GM12892 (cell line): ENCODE measurements at places on chromosomes 6 and 20.

GRCh38 chr6:111759331-111759835 is 113.9 kb downstream of the FYN start:
- DNase-seq: no peak

DNA sequence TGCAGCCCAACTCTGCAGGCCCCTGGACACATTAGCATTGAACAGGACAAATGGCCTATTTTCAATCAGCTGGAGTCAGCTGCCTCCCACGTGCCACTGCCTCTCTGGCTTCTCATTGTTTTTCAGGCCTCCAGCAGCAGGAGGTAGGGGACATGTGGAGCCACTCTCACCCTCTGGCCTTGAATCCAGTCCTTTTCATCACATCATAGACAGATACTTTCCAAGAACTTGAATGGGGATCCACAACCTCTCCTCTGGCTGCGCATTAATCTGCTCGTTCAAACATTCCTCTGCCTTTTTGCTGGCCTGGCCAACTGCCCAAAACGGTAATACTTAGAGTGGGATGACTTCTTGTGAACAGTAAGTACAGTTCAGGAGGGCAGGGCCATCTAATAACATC is 592.3 kb downstream of the PKHD1 start:
- no peak for DNase-seq

DNA sequence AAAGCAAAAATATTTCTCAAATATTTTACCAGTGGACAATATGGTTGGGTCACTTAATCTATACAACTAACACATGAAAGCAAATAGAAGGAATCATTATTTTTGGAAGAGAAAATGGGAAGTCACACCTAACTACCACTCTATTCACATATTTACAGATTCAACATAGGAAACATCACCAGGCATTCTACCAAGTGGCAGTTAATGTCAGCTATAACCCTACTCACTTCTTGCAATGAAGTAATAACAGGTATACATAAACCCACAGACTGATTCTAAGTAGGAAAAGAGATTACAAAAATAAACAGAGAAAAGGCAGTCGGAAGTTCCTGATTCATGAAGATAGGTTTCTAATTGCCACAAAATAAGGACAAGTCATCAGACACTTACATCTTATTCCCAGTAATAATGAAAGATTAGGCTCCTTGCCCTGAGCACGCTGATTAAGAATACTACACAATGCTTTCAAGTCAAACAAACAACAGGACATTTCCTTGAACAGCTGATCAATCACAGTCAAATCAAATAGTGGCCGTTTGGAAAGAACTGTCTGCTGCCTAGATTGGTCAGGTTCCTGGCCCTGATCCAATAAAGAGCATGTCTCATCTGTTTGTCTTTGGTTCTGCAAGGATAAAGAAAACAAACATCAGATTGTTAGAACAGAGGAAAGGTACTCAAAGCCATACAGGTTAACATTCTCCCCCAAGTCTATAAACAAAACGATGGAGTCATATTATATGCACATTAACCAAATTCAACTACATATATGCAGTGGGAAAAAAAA is 79.2 kb upstream of the PLN start:
- DNase-seq: no peak

DNA sequence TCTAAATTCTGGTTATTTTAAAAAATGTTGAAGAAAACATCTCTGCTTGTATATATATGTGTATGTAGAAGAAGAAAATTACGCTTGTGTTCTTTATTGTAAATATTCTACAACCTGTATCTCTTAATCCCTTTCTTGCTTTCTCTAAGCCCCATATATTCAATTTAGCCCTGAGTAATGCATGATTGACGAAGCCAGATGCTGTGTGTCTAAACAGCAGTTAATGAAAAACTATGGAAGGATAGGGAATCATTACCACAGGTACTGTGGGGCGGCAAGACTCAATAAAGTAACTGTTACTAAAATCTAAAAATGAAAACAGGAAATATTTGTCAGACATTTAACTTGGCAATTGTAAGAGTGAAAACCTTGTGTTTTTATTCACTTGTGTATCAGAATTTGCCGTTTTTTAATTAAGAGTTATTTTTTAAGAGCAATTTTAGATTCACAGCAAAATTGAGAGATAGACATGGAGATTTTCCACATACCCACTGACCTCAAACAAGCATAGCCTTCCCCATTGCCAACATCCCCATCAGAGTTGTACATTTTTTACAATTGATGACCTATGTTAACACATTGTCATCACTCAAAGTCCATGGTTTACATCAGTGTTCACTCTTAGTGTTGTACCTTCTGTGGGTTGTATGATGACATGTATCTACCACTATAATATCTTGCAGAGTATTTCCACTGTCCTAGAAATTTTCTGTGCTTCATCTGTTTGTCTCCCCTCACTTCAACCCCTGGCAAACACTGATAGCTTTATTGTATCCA is 76.7 kb downstream of the BCKDHB start:
- DNase-seq: no peak

DNA sequence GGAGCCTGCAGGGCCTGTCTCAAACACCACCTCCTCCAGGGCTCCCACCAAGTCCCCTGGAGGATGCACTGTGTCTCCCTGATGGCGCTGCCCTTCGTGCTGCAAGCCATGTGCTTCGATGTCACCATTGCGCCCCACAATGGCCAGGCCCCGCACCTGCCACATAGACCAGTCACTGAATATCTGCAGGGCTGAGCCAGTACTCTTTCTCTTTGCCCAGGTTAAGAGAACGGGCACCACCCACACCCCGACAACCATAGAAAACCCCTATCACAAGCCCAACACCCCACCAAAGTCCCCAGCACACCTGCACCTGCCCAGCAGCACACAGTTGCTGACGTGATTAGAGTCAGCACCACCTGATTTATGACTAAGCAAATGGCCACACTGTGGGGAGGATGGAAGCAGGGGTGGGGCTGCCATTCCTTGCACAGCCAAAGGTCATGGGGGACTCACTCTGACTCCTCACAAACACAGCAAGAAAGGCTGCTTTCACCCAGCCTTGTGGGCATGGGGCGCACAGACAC is 104.3 kb downstream of the SLC23A2 start:
- peak; percentile 17 for DNase-seq

GRCh38 chr20:13278812-13279570 is 57.9 kb downstream of the ISM1 start:
- DNase-seq: no peak

DNA sequence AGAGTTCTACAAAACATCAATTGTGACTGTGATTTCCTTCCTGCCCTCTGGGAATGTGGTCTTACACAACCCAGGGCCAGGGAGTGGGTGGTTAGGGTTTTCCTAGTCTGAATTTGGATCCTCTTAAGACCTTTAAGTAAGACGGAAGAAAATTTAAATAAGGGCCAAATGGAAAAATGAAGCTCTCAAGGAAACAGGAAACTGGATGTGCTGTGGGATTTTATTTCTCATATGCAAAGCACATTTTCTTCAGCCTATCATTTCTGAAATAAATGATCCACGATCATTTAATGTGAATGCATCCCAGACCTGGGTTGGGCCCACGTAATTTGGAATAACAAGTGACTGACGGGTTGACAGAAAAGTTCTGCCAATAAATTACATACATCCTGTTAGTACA is 243.6 kb downstream of the CLIC5 start:
- DNase-seq: no peak

DNA sequence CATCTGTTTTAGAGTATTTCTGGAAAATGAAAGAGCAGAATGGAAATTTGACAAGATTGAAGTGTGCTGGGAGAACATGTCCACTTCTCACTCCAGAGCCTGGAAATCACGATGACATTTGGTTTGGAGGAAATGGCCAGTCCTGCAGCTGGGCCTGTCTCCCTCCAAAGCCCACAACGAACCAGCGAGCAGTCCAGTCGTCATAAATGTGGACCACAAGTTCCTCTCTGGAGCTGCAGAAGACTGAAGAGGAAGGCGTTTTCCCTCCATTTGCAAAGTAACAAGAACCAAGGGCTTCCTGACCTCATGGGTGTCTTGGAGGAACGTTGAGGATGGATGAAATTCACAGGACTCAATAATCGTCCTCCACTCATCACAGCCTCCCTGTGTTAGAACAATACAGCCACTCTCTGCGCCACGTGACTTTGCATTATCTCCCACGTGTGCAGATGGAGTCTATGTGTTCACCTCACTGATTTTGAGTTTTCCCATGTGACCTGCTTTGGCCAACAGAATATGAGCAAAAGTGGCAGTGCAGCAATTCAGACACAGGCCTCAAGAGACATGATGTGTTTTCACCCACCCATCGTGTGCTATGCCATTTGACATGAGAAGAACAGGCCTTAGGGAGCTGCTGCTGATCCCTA is 9.1 kb upstream of the SPATS1 start:
- no peak for DNase-seq

DNA sequence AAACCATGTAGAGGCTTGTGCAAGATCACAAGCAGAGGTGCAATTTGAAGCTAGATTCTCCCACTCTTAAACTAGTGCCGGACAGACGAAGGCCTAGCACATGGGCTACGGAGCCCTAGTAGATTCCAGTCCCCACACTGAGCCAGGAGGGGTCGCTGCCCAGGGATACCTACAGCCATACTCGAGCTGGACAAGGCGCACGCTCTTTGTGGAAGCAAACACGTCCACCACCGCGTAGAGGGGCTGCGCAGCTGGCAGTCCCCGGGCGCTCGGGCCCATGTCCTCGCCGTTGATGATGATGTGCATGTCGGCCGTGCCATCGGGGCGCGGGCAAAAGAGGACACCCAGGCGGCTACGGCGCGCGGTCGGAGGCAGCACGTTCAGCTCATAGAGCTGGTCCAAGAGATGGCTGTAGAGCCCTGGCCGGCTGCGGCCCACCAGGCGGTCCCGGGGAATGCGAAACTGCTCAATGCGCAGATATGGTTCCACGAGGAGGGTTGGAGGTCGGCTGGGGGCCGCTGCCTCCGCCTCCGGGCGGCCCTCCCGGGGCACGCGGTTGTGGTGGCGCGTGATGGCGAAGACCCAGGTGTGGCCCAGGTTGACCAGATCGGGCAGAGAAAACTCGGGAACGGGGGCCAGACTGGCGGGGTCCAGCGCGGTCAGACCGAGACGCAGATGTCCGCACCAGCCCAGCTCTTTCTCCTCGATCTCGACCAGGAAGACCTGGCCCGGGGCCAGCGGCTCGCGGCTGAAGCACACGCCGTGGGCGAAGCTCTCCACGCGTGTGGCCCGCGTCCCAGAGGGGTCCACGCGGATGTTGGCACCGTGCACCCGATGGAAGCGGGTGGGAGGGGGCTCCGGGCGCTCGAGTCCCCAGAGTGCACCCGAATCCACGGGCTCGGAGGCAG is 677 bp downstream of the NEURL2 start:
- no peak for DNase-seq
